NCI-H69 (cell line): ENCODE measurements at places on chromosomes 16 and 17.
A peak's percentile ranks its signal among the peaks of the same experiment; 100 is the strongest.

DNA sequence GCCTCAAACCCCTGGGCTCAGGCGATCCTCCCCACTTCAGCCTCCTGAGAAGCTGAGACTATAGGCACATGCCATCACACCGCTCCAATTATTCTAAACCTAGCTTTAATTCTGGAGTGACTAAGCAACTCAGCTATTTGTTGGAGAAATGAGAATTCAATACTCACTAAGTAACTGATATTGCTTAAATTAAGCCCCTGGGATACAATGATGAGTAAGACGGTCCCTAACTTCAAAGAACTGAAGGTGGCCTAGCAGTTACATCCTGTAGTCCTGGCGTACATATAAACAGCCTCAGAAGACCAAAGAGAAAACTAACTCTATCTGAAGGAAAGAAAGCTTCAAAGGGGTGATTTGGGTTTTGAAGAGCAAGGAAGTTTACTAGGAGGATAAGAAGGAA is 25.0 kb downstream of the XPO6 start:
- DNase-seq: no peak

DNA sequence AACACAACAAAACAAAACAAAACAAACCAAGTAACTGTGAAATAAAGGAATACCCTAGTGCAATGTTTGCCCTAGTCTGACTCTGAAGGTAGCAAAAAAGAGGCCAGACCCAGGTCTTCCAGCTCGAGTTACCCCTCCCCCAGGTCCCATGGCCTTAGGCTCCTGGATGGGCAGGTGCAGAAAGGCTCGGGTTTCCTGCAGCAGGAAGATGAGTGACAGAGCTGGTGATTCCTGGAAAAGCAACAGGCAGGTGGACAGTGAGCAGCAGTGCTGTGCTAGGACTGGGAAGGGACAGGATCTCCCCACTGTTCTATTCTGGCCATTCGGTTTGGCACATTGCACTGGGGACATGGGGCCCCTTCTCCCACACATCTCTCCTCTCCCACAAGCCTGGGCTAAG is 42.9 kb upstream of the MRTFB start:
- DNase-seq: peak; percentile 76

GRCh38 chr17:68461589-68461988 is 4.3 kb upstream of the WIPI1 start:
- DNase-seq: peak; percentile 70

GRCh38 chr17:61514491-61514890 is 62.3 kb downstream of the TBX4 start:
- DNase-seq: no peak

- DNase-seq: no peak
These were observed 14.6 kb upstream of the SLC38A7 start for GRCh38 chr16:58699151-58699550.

- DNase-seq: no peak
These were observed 5.8 kb downstream of the EPN2 start for GRCh38 chr17:19242926-19243325.

- DNase-seq: peak; percentile 13
These were observed 1.2 kb downstream of the HS3ST4 start for GRCh38 chr16:25692742-25693508.

GRCh38 chr16:85755929-85756768 is 5.3 kb upstream of the C16orf74 start:
- DNase-seq: no peak

- no peak for DNase-seq
These were observed 8.3 kb upstream of the NLRC5 start for GRCh38 chr16:56980792-56981724.

GRCh38 chr16:47780213-47780875 is 319.2 kb downstream of the PHKB start:
- no peak for DNase-seq

- DNase-seq: no peak
These were observed 7.4 kb upstream of the SLC13A2 start for GRCh38 chr17:28466001-28466400.

GRCh38 chr16:6099102-6099501 is 1001.5 kb upstream of the EEF2KMT start:
- no peak for DNase-seq

DNA sequence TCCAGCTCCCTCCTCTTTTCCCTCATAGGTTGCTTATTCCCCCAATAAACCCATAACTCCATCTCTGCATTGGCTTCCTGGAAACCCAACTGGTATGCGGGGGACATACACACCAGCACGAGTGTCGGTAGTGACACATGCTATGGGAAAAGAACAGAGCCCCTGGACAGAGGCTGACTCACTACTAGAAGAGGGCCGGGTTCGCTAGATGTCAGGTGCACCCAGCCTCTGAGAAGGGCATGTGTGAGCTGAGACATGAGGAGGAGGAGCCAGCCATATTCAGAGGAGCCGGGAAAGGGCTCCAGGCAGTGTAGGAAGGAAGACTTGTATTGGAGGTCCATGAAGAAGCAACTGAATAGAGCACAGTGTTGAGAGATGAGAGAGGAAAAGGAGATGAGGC is 241.1 kb downstream of the SOX9 start:
- DNase-seq: no peak

GRCh38 chr16:88534638-88535190 is 35.5 kb upstream of the ZC3H18 start:
- DNase-seq: no peak

- no peak for DNase-seq
These were observed 58.1 kb upstream of the ADORA2B start for GRCh38 chr17:15886804-15887203.

- no peak for DNase-seq
These were observed 118.4 kb upstream of the HSBP1 start for GRCh38 chr16:83689385-83689831.

GRCh38 chr17:1697681-1698080 is 12.5 kb downstream of the TLCD2 start:
- DNase-seq: no peak

DNA sequence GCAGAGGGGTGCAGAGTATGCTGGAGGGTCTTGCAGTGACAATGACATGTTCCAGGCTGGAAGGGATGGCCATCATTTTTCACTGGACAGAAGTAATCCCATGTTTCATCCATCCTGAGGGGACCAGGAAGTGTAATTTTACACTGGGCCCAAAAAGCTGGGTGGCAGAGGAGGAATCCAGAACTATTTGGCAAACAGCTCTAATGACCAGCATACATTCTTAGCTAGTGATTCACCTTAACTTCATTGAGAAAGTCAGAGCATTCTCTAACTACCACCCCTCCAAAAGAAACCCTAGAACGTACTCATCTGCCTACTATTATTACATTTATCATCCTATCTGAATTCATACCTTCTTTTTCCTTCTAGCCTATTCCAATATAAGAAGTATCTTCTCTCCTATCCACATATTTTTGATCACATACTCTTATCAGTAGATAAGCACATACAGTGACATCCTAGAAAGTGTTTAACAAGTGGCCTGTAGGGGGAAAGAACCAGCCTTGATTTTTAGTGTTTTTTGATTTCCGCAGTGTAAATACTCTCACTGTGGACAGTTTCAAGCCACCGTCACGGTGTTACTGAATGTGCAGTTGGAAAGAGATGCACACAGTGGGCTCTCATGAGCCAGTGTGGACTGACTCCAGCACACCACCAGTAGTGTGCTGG is 118.1 kb downstream of the FTO start:
- DNase-seq: no peak

DNA sequence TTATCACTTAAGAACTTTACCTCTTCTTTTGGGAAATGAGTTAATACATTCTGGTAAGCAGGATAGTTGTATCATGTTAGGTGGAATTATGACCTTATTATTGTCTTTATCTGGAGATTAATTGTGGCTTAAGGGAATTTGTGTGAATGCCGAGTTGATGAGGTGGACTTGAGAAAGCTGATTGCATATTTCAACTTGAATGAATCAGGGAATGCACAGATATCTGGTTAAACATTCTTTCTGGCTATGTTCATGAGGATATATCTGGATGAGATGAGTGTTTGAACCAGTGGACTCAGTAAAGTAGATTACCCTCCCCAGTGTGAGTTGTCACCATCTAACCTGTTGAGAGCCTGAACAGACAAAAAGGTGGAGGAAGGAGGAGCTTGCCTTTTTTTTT is 326.1 kb upstream of the GOT2 start:
- DNase-seq: no peak

GRCh38 chr17:15954222-15954621 is 9.3 kb downstream of the ADORA2B start:
- no peak for DNase-seq
